ENCODE measurements at places on chromosomes 3 and 15.

DNA sequence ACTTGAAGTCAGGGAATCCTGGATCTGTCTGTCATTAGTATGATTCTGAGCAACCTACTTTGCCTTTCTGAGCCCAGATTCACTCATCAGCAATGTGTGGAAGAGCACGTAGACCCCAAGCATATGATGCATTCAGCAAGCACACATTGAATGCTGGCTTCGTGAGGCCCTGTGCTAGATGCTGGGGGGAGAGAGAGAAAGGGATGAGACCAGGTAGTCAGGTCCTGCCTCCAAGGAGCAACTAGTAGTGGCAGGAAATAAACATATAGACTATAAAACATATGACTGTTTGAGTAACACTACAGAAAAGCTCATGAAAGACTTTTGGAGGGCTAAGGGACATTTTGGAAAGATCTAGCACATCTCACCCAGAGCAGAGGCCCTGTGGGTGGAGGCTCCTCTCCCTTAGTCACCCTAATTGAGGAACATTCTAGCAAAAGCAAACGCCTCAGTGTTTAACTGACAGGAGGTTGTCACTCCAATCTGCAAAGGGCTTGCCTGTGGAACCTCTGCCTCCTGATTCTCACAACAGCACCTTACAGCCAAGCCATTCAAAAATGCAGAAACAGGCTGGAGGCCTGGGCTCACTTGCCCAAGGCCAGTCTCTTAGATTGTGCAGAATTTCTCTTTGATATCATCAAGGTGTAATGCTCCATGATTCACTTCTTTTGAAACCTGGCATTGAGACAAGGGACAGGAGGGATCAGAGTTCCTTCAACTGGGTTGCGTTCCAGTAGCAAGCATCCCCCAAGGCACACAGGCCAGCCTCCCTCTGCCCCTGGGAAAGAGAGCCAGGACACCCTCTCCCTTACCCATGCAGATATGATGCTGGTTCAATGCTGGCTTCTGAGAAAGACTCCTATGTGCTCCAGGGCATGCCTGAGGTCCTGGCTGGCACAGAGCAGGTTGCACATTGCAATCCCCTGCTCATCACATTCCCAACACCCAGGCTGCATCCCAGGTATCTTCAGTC is 26.1 kb downstream of the STARD5 start:
- DNase-seq, result no peak

DNA sequence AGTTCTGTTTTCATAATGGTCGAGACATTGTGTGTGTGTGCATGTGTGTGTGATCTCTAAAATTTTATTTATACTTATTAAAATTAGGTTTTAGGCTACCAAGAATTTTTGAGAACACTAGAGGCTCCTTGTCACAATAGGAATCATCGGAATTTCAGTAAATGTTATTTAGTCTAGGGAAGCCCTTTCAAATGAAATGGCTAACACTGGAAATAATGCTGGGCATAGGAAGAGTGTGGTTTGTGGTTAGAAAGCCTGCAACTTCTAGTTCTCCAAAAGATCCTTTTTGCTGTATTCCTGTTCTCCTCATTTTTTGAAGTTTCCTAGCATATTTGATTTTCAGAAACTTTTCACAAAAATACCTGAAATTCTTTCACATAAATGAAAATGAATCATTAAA is 92.5 kb upstream of the MBNL1 start:
- no peak for DNase-seq

DNA sequence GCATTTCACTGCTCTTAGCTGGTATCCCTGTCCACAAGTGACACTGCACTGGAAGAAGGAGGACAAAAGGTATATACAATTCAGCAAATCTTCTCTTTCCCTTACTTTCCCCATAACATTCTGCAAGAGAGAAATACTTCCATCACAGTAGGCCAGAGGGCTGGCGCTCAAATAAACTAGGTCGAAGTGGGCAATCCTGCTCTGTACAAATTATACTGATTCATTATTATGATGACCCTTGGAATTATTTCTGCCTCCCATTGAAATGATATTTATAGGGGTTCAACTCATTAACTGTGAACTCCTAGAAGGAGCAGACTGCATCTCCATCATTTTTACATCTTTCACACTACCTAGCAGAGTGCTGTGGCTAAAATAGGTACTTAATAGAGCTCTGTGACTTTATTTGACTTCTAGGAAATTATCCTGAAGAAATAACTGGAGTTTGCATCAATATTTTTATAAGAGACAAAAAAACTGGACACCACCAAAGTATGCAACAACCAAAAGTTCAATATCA is 80.7 kb downstream of the ADAMTS9 start:
- no peak for DNase-seq

DNA sequence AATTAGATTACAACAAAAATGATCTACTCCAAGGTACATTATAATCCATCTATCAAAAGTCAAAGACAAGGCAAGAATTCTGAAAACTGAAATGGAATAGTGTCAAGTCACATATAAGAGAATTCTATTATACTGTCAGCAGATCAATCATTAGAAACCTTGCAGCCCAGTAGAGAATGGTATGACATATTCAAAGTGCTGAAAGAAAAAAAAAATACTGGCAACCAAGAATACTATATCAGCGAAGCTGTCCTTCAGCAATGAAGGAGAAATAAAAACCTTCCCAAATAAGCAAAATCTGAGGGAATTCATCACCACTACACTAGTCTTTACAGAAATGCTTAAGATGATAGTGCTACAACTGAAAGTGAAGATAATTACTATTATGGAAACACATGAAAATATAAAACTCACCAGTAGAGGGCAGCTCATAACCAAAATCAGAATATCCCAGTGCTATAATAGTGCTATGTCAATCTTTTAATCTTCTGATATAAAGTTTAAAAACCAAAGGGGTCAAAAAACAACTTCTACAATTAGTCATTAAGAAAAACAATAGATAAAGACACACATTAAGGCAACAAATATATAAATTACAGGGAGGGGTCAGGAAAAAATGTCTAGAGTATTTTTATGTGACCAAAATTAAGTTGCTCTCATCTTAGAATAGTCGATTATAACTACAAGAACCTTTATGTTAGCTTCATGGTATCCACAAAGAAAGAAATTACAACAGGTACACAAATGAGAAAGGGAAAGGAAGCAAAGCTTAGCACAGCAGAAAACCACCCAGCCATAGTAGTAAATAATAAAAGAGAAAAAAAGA is 190.7 kb upstream of the CNTN6 start:
- no peak for DNase-seq

DNA sequence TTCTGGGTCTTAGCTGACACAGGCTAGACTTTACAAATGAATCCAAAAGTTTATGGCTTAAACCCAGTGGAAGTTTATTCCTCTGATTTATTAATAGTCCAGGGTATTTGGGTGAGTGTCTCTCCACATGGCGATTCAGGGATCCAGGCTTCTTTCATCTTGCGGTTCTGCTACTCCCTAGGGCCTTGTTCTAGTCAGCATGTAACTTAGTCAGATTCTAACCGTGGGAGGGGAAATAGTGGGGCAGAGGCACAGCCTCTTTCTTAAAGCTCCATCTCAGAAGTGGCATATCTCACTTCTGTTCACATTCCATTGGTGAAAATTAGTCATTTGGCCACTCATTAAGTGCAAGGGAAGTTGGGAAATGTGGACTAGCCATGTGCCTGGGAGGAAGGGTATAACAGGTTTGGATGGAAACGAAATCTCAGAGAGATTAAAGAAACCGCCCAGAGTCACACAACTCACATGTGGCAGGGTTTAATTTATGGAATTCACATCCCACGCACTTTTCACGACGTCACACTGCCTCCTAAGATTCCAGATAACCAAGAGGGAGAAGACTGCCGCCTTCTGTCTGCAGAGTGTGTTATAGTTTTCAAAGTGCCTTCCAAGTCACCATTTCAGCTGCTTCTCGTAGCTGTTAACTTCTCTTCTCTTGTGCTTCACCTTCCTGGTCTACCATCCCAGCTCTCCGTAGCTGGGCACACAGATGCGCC is 11.4 kb upstream of the RASGRF1 start:
- no peak for DNase-seq

DNA sequence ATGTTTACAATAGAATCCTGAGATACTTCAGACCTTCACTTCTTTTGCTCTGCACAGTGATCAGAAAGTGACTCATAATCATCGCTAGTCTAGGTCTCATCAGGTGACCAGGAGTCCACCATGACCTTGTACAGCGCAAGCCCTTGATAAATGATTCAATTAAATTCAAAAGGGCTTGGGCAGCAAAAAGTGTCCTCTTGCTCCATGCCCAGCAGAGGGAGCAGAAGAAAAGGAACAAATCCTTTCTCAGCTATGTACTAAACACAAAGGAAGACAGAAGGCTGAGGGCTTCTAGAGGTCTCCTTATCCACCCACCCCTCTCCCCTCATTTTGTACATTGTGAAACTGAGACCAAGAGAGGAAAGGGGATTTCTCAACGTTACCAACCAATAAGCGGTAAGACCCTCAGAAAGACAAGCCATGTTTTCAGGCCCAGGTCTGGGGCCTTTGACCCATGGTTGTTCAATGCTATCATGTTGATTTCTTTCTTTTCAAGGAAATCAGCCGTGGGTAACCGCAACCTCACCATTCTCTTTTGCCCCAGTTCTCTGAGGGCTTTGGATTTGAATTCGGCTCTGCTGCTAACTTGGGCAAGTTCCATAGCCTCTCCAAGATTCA is 74.8 kb downstream of the AQP9 start:
- DNase-seq, result no peak

GRCh38 chr3:72015463-72015862 is 230.5 kb upstream of the PROK2 start:
- DNase-seq, result no peak

- no peak for DNase-seq
Observed at GRCh38 chr15:70437089-70437488, 326.3 kb downstream of the UACA start.

DNA sequence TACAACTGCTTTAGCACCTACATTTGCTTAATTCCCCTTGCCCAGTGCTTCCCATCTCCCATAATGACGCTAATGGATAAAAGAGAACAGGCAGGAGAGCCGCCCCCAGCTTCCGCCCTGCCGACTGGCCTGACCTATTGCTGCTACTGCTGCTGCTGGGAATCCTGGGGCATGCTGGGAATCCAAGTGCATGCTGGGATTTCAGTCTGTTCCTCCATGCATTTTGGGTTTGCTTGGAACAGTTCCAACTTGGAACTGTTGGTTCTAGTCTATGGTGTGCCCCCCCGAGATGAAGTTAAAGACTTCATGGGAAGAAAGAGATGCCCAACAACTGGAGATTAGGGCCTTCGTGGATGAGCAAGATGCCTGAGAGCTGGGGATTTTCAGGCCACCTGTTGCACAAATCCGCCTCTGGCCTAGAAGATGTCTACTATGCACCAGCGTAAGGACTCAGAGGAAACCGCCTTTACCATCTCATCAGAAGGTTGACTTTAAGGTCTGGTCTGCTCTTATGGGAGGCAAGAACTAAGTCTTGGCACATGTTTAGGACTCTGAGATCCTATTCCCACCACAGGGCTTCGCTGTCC is 29.0 kb downstream of the HAPLN3 start:
- no peak for DNase-seq

Measured in heart right ventricle (tissue), 16 donors.